ENCODE measurements at places on chromosomes 12 and 14.

- no peak for DNase-seq
Observed at GRCh38 chr12:58416236-58416635, 474.9 kb downstream of the ATP23 start.

DNA sequence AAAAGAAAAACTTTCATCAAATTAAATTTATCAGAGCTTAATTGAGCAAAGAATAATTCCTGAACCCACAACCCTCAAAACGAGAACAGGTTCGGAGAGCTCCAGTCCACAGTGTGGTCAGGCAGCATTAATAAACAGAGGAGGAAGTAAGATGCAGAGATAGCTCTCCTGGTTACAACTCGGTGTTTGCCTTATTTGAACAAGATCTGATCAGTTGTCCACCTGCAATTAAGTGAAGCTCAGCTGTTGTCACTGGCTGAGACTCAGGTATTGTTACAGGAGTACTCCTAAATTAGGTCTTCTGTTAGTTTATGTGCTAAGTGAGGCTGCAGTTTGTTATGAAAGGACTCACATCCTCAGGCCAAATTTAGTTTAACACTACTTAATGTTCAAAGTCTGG lies 451.4 kb upstream of the PDE3A start:
- peak; percentile 96 for DNase-seq

- DNase-seq: no peak
Observed at GRCh38 chr12:84875241-84875640, 37.4 kb downstream of the SLC6A15 start.

DNA sequence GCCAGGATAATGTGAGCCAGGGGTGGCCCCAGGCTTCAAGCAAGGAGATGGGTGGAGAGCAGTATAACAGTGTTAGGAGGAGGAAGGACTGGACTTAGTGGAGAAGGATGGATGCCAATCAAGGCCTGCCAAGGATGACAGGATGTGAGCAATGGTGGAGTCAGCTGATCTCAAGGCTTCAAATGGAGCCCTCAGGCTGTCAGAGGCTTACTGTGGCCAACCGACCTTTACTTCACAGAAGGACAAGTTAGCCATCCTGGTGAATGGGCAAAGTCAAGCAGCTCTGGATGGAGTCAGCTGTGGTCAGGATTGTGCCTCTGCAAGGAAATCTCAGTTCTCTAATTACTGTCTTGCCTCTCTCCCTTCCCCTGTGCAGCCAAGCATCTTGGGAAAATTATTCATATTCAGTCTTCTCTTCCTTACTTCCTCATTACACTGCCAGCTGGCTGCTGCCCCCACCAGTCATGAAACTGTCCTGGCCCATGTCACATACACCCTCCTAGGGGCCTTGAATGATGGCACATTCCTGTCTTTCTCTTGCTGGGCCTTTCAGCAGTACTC lies 7.6 kb upstream of the STAT6 start:
- DNase-seq: no peak

GRCh38 chr14:104138098-104138717 lies at the start of gene KIF26A:
Gene KIF26A, plus strand, starts transcription at chr14:104138587. Its CDS starts 136 bp downstream, at chr14:104138723.
- no peak for DNase-seq

GRCh38 chr12:65656156-65656882 lies 168.0 kb upstream of the HMGA2 start:
- DNase-seq: no peak

DNA sequence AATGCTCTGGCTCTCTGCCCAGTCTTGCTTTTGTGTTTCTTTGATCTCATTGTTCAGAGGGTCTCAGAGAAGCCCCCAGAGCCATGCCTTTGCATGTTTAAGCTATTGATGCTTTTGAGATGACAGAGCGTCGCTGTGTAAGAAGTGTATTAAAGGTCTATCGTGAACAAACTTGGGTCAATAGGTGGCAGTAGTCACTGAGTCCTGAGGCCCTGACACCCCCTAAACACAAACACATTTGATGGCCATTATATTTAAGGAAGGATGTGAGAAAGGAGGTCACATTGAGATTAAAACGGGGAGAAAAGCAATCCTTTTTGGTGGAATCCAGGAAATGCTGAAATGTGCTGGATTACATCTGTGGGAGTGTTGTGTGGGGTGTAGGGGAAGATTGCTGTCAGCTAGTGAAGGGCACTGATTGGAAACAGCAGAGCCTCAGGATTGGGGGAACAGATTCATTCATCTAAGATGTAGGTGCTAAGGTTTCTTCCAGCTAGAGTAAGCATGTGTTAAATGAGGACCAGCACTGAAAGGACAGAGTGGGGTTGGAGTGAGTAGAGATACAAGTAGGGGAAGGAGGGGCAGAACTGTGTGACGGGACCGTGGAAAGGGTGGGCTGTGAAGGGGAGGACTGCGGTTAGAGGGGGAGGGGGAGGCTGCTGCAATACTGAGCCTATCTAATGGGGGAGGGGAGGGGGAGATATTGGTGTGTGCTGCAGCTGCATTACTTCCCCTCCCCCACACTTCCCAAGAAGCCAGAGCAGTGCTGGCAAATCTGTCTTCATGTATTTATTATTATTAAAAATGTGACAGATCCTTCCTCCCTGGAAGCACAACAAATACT lies 12.7 kb downstream of the NGDN start:
- DNase-seq: no peak

GRCh38 chr14:91388551-91388975 lies 29.1 kb downstream of the CCDC88C start:
- no peak for DNase-seq

- DNase-seq: no peak
Observed at GRCh38 chr12:119749666-119750065, 81.7 kb downstream of the PRKAB1 start.
